ENCODE measurements at places on chromosomes 3 and 15.

GRCh38 chr15:39192351-39192750, 388.5 kb upstream of the THBS1 start:
- no peak overlapping the region for H3K27ac ChIP-seq
- DNase-seq: no peak
- peaks cover 7% of the 10 kb centered on the region for H3K27me3 ChIP-seq

- no peaks in the 10 kb centered on the region for H3K36me3 ChIP-seq
- DNase-seq: no peak
- no peaks in the 10 kb centered on the region for H3K4me1 ChIP-seq
Measured at GRCh38 chr3:84444726-84445521, 513.9 kb upstream of the CADM2 start.

DNA sequence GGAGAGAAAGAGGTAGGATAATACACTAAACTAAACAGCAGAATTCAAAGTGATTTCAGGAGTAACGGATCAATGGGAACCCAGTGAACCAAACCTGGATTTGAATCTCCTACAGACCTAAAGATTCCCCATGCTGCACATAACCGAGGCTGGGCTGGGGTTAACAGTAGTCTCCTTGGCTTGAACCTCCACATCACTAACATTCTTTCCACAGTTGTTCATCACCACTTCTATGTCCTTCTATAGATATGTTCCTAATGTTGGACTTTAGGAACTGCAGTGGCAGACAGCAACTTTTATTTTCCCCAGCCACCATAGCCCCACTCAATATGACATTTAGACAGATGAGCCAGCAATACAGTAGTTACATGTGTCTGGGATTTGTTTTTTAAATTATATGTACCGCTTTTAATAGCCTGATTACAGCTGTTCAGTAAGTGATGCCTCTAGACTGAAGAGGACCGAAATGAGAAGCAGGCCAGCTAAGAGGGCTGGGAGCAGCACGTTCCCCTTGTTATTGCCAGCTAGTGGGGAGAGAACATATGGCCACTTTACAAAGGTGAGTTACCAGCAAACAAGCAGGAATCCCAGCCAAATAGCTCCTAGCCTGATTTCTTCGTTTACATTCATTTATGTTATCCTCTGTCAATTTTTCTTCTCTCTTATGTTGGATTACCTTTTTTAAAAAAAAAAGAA, 472.6 kb upstream of the CDIN1 start:
- H3K27me3 ChIP-seq: no peaks in the 10 kb centered on the region
- no peaks in the 10 kb centered on the region for H3K4me1 ChIP-seq
- DNase-seq: no peak
- H3K36me3 ChIP-seq: no peaks in the 10 kb centered on the region
- no peak overlapping the region for H3K4me3 ChIP-seq

- H3K27me3 ChIP-seq: peaks cover 24% of the 10 kb centered on the region
- DNase-seq: no peak
- H3K27ac ChIP-seq: no peak overlapping the region
- no peak overlapping the region for H3K4me3 ChIP-seq
- no peaks in the 10 kb centered on the region for H3K36me3 ChIP-seq
Measured at GRCh38 chr3:50474717-50475116, 28.7 kb downstream of the CACNA2D2 start.

DNA sequence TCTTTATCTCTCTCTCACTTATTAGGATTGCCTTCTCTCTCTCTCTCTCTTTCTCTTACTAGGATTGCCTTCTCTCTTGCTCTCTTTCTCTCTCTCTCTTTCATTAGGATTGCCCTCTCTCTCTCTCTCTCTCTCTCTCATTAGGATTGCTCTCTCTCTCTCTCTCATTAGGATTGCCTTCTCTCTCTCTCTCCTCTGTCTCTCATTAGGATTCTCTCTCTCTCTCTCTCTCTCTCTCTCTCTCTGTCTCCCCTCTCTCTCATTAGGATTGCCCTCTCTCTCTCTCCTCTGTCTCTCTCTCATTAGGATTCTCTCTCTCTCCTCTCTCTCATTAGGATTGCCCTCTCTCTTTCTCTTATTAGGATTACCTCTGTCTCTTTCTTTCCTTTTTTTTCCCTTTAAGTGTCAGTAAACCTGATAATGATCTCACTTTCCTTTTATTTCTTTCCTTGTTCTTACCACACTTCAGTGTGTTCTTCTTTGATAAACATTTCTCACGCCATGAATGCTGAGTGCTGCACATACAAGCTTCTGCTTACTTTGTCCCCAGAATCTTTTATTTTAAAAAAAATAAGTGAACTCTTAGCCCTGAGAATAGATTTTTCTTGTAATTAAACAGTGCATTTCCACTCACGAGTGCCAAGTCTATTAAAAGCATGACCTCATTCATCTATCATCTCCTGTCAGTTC, 243.4 kb upstream of the TBC1D5 start:
- no peaks in the 10 kb centered on the region for H3K36me3 ChIP-seq
- no peaks in the 10 kb centered on the region for H3K4me1 ChIP-seq
- peaks cover 8% of the 10 kb centered on the region for H3K27me3 ChIP-seq
- no peak overlapping the region for H3K4me3 ChIP-seq
- no peak for DNase-seq

GRCh38 chr3:50630394-50630793, 13.4 kb downstream of the MAPKAPK3 start:
- H3K27me3 ChIP-seq: no peaks in the 10 kb centered on the region
- peaks cover 44% of the 10 kb centered on the region for H3K36me3 ChIP-seq
- H3K4me3 ChIP-seq: no peak overlapping the region

- no peak overlapping the region for H3K4me3 ChIP-seq
- DNase-seq: no peak
- no peaks in the 10 kb centered on the region for H3K36me3 ChIP-seq
- peaks cover 7% of the 10 kb centered on the region for H3K4me1 ChIP-seq
- no peak overlapping the region for H3K27ac ChIP-seq
- H3K27me3 ChIP-seq: peaks cover 5% of the 10 kb centered on the region
Measured at GRCh38 chr15:41871175-41871905, 22.5 kb downstream of the SPTBN5 start.

DNA sequence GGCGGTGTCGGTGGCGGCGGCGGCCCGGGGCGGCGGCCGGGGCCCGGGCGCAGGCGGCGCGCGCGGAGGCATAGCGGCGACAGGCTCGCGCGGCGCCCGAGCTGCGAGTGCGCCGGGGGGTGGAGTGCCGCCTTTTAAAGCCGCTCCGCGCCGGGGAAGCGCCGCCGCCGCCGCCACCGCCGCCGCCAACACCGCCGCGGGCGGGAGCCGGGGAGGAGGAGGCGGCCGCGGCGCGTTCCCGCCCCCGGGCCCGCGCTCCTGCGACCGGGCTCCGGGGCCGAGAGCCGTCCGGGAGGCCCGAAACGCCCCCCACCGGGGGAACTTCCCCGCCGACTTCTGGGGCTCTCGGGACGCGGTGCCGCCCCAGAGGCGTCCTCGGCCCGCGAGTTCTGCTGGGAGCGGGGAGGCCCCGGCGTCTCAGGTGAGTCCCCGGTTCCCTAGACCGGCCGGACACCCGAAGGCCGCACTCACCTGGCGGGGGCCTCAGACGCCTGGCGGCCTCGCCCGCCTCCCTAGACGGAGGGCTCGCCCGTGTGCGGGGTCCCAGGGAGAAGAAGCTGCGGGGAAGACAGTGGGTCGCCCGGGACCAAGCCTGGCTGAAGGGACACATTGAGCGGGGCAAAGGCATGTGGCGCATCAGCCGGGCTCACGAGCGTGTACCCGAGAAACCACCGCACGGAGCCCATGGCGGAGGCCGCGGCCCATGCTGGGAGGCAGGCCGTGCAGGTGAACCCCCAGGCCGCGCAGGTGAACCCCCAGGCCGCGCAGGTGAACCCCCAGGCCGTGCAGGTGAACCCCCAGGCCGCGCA, at the start of gene PCSK6:
PCSK6 (minus strand) TSS at position 109 of the 809 bp plus-strand sequence; CDS start at position 72, 37 bp downstream.
- no peak within 1 kb of the TSS for H3K27ac ChIP-seq
- no peaks in the 10 kb centered on the region for H3K36me3 ChIP-seq
- H3K4me3 ChIP-seq: no peak within 1 kb of the TSS
- H3K27me3 ChIP-seq: peaks cover 62% of the 10 kb centered on the region
- H3K4me1 ChIP-seq: peaks cover 4% of the 10 kb centered on the region
- DNase-seq: no peak

- no peaks in the 10 kb centered on the region for H3K36me3 ChIP-seq
- no peak for DNase-seq
- H3K27me3 ChIP-seq: peaks cover 7% of the 10 kb centered on the region
- H3K27ac ChIP-seq: no peak overlapping the region
- H3K4me1 ChIP-seq: no peaks in the 10 kb centered on the region
Measured at GRCh38 chr3:124360563-124360962, 368.6 kb upstream of the ROPN1 start.

Measured in stimulated activated naive B cell treated with anti-CD40 and anti-IgM and Interleukin-4, amounts not matched to agents 10 μg/mL and 1 μg/mL and 100 μg/mL, for 72 hours (primary cell).